A172 (cell line): ENCODE measurements at places on chromosomes 5 and 9. TPM values are rescaled to one million over a fixed set of nuclear protein-coding genes. Genes with fewer than 3 reads are reported as not detected.

- peak; percentile 7 for DNase-seq
These were observed 7.2 kb downstream of the ANKHD1 start for GRCh38 chr5:140408750-140409241.

GRCh38 chr5:40224421-40224820 is 455.3 kb upstream of the PTGER4 start:
- DNase-seq = peak; percentile 63

DNA sequence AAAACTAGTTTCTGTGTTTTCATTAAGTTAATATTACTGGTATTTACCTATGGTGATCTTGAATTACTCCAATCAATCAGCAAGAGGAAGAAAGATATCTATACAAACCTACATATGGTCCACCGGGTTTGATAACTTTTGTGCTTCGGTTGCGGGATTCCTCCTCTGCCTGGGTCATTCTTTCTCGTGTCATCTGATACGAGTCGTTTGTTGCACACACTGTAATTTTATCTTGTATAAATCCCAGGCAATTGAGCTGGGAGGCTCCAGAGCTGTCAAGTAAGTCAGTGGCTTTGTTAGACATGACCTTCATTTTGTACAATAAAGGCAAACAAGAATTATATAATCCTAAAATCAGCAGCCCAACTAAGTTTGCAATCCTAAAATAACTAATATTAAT is 48.0 kb downstream of the ELL2 start:
- no peak for DNase-seq

- no peak for DNase-seq
These were observed 28.3 kb downstream of the SLC6A3 start for GRCh38 chr5:1416856-1417469.

DNA sequence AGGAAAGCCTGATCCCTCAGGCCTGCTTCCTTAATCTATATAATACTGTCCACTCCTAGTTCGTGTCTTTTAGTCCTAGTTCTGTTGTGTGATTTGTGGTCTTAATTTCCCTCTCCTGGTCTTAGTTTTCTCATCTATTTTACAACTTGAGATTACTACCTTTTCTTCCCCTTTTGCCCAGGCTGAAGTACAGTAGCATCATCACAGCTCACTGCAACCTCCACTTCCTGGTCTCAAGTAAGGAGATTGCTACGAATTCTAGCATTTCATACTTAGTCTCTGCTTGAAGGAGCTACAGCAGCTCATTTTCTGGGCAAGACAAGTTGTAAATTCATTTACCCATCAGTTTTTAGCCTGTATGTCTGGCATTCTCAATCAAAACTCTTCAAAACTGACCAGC is 5.5 kb downstream of the TRIM32 start:
- no peak for DNase-seq

- DNase-seq = no peak
These were observed 62.6 kb upstream of the XPA start for GRCh38 chr9:97759581-97760288.

DNA sequence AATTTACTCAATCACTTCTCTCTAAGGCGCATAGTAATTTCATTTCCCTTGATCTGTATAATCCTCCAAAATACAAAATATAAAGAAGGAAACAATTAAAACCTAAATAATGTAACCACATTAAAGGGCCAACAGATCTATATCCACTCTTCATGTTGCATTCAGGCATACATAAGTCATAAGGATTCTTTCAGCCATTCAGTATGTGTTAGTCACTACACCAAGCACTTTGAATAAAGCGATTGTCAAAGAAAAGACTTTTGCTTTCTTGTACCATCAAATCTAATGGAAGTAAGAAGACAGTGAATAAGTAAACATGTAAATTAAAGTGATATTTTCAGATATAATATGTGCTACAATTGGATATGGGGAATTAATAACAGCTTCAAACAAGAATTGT is 569.2 kb upstream of the PTPRD start:
- no peak for DNase-seq

LCN9 gene
- not detected in 2 replicates for total RNA-seq

- DNase-seq = no peak
These were observed 4.5 kb upstream of the FXN start for GRCh38 chr9:69030851-69031645.

GRCh38 chr5:56329652-56330051 is 96.5 kb upstream of the ANKRD55 start:
- DNase-seq = no peak

DNA sequence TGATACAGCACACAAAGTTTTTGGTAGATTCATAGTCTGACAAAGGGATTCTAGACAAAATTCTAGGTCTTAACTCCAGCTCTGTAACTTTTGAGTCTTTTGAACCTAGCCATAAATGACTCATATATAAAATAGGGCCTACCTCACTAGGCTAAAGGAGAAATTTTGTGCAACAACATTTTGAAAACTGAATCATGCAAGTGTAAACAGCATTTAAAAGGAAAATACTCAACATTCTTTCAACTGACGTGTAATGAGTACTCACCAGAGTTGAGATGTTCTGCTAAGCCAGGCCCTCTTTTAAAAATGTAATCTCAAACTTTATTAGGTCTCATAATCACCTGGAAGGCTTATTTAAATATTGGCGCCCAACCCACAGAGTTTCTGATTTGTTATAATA is 113.2 kb downstream of the STK32A start:
- no peak for DNase-seq

DNA sequence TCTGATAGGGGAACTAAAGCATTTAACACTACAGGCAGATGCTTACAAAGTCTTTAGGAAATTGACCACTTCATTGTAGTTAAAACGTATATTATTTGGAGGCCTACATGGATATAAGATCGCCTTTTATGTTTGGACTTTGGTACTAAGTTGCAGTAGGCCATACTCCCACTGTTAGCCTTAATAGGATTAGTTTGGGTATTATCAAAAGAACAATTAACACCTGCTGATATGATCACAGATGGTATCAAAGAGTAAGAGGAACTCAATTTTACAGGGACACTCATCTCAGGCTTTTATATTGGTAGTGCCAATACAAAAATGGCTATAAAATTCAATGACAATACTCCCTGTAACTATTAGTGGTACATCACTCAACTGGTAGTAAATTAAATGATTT is 1183.0 kb downstream of the MAT2B start:
- no peak for DNase-seq

- DNase-seq = no peak
These were observed 97.3 kb downstream of the USP20 start for GRCh38 chr9:129932303-129933151.

ECSCR gene
- total RNA-seq = 0.62 and 1.8 TPM in 2 replicates

GPRIN1 gene
- total RNA-seq = 20.3 and 24.6 TPM in 2 replicates

DNA sequence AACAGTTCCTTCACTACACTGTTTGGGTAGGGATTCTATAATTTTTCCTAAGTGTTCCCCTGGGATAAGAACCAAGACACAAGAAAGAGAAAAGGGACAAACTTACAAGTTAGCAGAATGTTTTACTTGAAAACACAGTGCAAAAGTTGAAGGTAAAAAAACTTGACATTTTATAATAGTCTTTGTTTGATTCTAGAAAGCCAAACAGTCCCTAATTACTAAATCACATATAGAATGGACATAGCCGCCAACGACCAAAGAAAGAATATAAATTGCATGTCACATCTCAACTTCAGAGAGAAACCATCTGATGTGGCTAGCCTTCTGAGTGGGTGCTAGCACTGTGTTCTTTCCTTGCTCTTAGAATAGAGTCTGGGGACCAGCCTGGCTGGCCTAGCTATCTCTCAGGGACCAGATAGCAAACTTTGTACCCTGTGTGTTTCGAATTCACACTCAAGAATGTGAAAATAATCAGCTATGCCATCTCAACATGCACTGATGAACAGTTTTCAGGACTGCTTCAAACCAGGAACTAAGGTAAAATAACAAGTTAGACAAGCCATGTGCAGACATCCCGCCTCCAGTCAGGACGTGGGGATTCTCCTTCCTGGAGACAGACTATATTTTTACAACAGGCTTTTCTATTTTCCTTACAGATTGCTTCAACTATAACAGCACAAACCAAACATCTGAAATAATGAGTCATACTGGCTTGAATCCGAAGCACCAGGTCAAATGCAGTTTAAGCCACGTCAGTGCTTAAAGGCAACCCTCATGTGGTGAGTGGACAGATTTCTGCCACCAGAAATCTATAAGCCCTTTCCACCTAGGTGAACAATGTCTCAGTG is 53.7 kb downstream of the LHFPL2 start:
- DNase-seq = peak; percentile 97

MRPL36 gene
- 37.3 and 60.5 TPM in 2 replicates for total RNA-seq

GRCh38 chr5:79689541-79690466 is at the start of gene CMYA5:
Gene CMYA5 (plus strand): TSS chr5:79689836. CDS start chr5:79689908, 72 bp downstream.
- DNase-seq = no peak

DNA sequence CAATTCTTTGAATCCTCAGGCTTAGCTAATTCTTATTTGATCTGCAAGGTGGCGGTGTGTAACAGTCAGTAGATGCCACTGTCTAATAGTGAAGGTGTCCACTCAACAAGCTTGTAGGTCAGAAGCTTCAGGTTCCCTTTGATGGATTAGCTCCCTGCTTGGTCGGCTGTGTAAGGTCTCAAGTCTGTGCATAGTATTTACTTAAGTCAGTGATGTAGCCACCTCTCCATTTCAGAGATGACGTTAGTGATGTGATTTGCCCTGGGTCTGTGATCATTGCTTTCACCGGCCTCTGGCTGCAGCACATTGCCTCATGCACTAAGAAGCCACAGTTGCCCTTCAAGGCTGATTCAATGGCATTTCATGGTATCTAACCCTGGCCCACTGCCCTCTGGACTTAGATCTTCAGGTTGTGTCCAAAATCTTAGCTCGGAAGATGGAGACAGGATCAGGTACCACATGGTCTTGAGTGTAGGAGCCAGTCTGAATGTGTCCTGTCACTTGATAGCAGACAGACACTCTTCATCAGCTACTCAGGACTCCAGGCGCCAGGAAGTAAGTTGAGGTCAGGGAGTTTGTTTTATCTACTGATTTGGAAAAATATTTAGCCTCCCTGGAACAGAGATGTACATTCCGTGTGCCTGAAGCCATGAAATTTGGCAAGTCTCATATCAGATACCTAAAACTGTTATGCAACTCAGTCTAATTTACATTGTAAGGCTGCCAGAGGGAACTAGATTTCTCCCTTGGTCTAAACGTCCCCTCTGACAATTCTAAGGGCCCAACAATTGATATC is 42.9 kb downstream of the SUB1 start:
- DNase-seq = no peak

GRCh38 chr9:132985071-132985350 is 6.5 kb downstream of the GFI1B start:
- no peak for DNase-seq

DNA sequence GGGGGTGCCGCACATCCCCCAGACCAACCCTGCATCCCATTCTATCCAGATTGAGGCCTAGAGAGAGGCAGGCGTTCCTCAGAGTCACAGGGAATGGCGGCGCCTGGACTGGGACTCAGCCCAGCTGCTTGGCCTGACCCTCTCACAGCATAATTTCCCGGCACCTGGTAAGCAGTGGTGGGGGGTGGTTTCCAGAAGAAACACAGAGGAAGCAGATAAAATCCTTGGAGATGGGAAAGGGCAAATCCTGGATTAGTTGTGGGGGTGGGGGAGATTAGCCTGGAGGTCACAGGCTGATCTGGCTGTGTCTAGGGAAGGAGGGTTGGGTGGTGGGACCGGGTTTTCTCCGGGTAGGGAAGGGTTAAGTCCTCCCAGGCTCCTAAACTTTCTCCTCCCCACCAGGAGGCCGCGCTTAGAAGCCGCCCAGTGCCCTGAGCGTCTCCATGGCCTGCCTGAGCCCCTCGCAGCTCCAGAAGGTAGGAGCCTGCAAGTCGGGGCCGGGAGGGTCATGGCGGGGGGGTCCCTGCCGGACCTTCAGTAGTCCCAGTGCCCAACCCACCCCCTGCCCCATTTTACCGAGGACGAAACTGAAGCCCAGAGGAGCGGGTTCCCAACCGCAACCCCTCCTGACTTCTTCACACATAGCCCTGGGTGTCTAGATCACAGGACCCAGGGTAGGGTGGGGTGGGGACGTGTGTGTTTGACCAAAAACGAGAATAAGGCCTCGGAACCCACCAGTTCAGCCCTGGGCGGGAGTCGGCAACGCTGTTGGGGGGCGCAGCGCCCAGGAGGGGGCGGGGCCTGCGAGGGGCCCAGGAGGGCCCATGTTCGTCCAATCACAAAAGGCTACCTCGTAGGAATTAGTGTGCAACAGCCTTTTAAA is 1.3 kb downstream of the PHYHD1 start:
- DNase-seq = no peak

GRCh38 chr5:78628270-78628992 is 20.1 kb downstream of the LHFPL2 start:
- no peak for DNase-seq

DNA sequence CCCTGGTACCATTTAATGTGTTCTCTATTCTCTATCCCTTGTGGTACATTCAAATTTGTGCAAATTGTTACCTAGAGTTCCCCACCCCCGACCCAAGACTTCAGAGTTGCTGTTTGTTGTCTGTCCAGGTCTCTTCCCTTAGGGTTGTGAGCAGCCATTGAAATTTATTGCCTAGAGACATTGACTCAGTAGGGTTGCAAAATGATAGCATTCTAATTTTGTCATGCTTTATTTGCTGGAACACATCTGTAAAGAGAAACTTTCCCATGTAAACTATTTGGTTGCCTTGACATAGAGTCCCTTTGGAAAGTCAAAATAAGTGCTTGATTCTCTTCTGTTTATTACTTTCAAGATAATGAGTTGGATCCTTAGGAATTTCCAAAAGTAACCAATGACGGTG is 91.7 kb upstream of the KLF9 start:
- no peak for DNase-seq

DNA sequence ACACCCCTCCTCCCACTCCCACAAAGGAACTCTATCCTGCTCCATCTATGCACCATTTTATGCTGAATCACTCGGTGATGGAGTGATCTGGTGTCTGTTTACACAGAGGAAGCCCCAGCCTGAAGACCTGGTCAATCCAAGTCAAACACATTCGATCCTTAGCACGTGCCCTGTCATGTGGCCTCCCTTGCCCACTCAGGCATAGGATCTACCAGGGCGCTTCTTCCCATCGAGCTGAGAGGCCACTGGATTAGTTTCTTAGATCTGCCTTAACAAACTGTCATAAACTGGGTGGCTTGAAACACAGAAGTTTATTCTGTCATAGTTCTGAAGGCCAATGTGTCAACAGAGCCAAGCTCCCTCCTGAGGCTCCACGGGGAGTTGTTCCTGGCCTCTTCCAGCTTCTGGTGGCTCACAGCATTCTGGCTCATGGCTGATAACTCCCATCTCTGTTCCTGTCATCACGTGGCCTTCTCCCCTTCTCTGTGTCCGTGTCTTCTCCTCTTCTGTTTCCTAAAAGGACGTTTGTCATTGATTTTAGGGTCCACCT is 34.2 kb downstream of the FOXI1 start:
- no peak for DNase-seq

TMEM215 gene
- total RNA-seq = not detected in 2 replicates

FUBP3 gene
- total RNA-seq = 0.02 TPM in 1 of 2 replicates, not detected in the other

GRCh38 chr5:131812371-131813160 is 15.7 kb upstream of the FNIP1 start:
- DNase-seq = peak; percentile 13

DNA sequence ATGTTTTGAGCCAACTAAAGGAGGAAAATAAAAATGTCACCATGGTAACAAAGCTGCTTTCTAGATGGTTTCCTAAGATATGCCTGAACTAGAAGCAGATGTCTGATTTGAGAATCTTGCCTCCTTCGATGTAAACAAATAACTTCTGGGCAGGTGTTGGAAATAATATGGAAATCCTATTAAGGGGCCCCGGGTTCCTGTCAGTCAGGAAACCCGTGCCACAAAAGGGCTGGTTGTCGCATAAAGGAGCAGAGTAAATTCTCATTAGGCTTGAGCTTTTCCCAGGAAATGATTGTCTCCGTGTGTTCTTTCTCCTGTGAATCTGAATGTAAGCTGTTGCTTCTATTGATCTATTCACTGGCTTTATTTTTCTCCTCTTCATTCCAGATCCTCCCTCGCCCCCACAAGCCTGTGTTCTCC is 90.8 kb downstream of the TLE4 start:
- no peak for DNase-seq
